ENCODE measurements at places on chromosomes 5 and 9. TPM values are rescaled to one million over a fixed set of nuclear protein-coding genes. Genes with fewer than 3 reads are reported as not detected.

The LCN9 gene
- not detected for total RNA-seq

The FGD3 gene
- total RNA-seq, result not detected

The RABL6 gene
- total RNA-seq, result 41.8 TPM

The SEPTIN8 gene
- 34.2 TPM for total RNA-seq

The TMEM252 gene
- total RNA-seq, result not detected

The GADD45G gene
- total RNA-seq, result 1.6 TPM

The CATSPER3 gene
- total RNA-seq, result not detected

The SCGB3A1 gene
- not detected for total RNA-seq

The TPD52L3 gene
- not detected for total RNA-seq

The TRIP13 gene
- total RNA-seq, result 4.4 TPM

The SLC6A7 gene
- not detected for total RNA-seq

The USP20 gene
- total RNA-seq, result 17.2 TPM

The AFAP1L1 gene
- total RNA-seq, result 33.6 TPM

The CCNG1 gene
- 247 TPM for total RNA-seq

The DEPDC1B gene
- 0.94 TPM for total RNA-seq

The KLF4 gene
- 11.4 TPM for total RNA-seq

The LPAR1 gene
- 39.0 TPM for total RNA-seq

The PCDH12 gene
- 2.5 TPM for total RNA-seq

The RLN1 gene
- not detected for total RNA-seq

The SLC1A1 gene
- total RNA-seq, result 16.2 TPM

The NUTM2F gene
- total RNA-seq, result not detected

The ZNF367 gene
- 0.50 TPM for total RNA-seq

The GALNT12 gene
- 3.3 TPM for total RNA-seq

The FXN gene
- 9.9 TPM for total RNA-seq

The PCDHGA7 gene
- 9.9 TPM for total RNA-seq

The ORM2 gene
- total RNA-seq, result not detected

The INSL6 gene
- not detected for total RNA-seq

The LHX2 gene
- total RNA-seq, result 0.56 TPM

All from cardiac ventricle fibroblast (primary cell).